NCI-H1417 (cell line): ENCODE measurements at places on chromosomes 16 and 17.
A peak's percentile ranks its signal among the peaks of the same experiment; 100 is the strongest.

GRCh38 chr16:3580686-3581085 lies 3.5 kb upstream of the NLRC3 start:
- DNase-seq = no peak

- DNase-seq = no peak
These were observed 6.5 kb downstream of the DPEP2 start for GRCh38 chr16:67992661-67993206.

DNA sequence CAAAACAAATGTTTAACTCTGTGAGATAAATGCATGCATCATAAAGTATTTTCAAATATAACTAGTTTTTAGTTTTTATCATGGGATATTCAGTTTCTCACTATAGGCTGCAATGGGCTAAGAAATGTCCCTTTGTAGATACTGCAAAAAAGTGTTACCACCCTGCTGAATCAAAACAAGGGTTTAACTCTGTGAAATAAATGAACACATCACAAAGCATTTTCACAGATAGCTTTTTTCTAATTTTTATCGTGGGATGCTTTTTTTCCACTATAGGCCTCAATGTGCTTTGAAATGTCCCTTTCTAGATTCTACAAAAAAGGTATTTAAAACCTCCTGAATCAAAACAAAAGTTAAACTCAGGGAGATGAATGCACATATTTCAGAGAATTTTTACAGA lies 541.1 kb downstream of the KCNJ18 start:
- DNase-seq = no peak

- no peak for DNase-seq
These were observed 155.9 kb upstream of the MYOCD start for GRCh38 chr17:12509801-12510200.

DNA sequence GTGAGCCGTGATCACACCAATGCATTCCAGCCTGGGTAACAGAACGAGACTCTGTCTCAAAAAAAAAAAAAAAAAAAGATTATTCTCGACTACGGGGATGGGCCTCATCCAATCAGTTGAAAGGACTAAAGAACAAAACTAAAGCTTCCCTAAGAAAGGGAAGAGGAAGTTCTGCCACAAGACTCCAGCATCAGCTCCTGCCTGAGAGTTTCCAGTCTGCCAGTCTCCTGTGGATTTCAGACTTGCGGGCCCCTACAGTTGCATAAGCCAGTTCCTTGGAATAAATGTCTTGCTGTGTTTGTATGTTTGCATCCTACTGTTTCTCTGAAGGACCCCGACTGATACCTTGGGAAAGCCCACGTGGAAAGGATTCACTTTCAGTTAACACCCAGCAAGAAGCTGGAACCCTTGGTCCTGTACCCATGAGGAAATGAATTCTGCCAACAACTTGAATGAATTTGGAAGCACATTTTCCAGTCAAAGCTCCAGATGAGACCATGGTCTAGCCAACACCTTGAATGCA lies 26.3 kb upstream of the FZD2 start:
- DNase-seq = no peak

DNA sequence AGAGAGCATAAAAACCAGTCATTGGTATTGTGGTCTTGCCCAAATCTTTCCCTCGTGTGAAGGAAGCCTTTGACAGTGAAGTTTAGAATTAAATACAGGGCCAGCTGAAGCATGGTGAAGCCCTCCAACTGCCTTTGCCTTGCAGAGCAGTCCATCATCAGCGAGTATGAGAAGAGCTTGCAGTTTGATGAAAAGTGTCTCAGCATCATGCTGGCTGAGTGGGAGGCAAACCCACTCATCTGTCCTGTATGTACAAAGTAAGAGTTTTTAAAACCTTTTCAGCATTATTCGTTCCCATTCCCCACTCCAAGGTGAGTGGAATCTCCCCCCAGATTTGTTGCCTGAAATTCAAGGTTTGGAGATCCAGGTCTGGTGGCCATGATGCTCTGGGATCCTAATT lies 5.8 kb downstream of the RPAIN start:
- no peak for DNase-seq

- no peak for DNase-seq
These were observed 124.4 kb downstream of the CDYL2 start for GRCh38 chr16:80680046-80680445.

GRCh38 chr17:12421646-12422306 lies 243.9 kb upstream of the MYOCD start:
- no peak for DNase-seq

GRCh38 chr17:3907483-3908216 lies 8.6 kb downstream of the P2RX1 start:
- DNase-seq = no peak

- DNase-seq = no peak
These were observed 9.1 kb upstream of the BAHCC1 start for GRCh38 chr17:81386141-81386645.

- DNase-seq = no peak
These were observed 208.7 kb downstream of the PRKCA start for GRCh38 chr17:66511135-66511534.

- peak; percentile 19 for DNase-seq
These were observed 1.2 kb downstream of the ATP6V0A1 start for GRCh38 chr17:42459801-42460281.

- DNase-seq = no peak
These were observed 179.3 kb downstream of the SEC14L1 start for GRCh38 chr17:77320044-77320440.

DNA sequence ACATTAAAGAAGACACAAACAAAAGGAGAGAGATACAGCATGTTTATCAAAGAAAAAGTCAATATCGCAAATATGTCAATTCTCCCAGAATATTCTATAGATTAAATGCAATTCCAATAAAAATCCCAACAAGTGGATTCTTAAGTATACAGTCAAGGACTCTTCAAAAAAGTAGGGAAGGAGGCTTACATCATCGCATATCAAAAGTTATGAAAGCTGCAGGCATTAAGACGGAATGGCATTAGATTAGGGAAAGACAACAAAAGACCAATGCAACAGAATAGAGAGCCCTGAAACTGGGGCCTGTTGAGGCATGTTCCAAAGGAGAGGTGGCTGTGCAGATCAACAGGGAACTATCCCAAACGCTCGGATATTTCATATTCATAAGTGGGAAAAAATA lies 76.0 kb downstream of the MARCHF10 start:
- no peak for DNase-seq
